ENCODE measurements at places on chromosomes 2 and 18. TPM values are rescaled to one million over a fixed set of nuclear protein-coding genes. Genes with fewer than 3 reads are reported as not detected.

Gene CD302
- 14.4 TPM for total RNA-seq

Gene LRP2
- not detected for total RNA-seq

Gene NOSTRIN
- 0.65 TPM for total RNA-seq

Gene RPL37A
- total RNA-seq = 952 TPM

Gene CD8A
- not detected for total RNA-seq

Gene TRPM8
- not detected for total RNA-seq

Gene SLC9A2
- under 0.01 TPM for total RNA-seq

Gene SIX2
- total RNA-seq = under 0.01 TPM

Gene ADI1
- total RNA-seq = 40.1 TPM

Gene AQP12A
- total RNA-seq = not detected

Gene KIF5C
- total RNA-seq = 0.29 TPM

Gene EMILIN1
- 1.4 TPM for total RNA-seq

Gene UGT1A10
- not detected for total RNA-seq

Gene PCARE
- total RNA-seq = not detected

Gene ALPI
- total RNA-seq = not detected

Gene SERPINB5
- not detected for total RNA-seq

Gene COLEC12
- 4.2 TPM for total RNA-seq

Gene DYNAP
- not detected for total RNA-seq

Gene KLHL41
- total RNA-seq = 0.19 TPM

Gene CPLX4
- total RNA-seq = not detected

Gene NXPH2
- not detected for total RNA-seq

Gene MAP2
- 23.2 TPM for total RNA-seq

Data from vein endothelial cell (primary cell).